ENCODE measurements at places on chromosomes 3 and 15.
A peak's percentile ranks its signal among the peaks of the same experiment; 100 is the strongest.

DNA sequence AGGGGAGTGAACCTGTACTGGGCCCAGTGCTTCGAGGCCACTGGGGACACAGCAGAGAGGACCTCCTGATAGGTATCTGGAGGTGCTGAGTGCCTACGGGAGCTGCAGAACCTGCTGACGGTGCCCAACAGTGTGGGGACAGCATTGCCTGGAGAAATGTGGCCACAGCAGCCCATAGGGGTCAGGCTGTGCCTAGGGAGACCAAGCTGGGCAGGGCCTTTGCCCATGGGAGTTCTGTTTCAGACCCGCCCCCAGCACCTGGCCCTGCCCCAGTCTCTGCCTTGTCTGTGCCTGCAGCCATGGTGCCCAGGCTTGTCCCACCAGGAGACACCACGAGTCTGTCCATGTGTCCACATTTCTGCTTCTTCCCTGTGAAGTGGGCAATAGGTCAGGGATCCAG, 15.3 kb upstream of the RPL32 start:
- no peak for DNase-seq

DNA sequence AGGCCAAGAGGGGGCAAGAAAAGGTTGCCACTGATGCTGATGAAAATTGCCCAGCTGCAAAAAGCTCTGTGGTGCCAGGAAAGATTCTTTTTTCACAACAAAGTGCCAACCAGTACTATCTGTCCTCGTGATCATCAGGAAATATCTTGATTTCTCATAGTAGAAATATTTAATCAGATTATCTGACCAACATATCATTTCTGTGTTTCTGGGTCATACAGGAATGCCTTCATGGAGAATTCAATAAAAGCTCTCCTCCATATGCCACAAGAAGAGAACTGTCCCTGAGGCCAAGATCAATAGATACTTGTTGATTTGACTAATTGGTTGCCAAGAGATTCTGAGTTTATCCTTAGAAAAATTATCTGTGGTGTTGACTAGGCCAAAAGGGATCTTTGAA, 63.5 kb downstream of the FSIP1 start:
- DNase-seq, result no peak

GRCh38 chr3:32391643-32392535, at the start of gene CMTM7:
CMTM7 (plus strand) TSS chr3:32391853; CDS start chr3:32391907, 54 bp downstream.
- DNase-seq, result peak; percentile 33

DNA sequence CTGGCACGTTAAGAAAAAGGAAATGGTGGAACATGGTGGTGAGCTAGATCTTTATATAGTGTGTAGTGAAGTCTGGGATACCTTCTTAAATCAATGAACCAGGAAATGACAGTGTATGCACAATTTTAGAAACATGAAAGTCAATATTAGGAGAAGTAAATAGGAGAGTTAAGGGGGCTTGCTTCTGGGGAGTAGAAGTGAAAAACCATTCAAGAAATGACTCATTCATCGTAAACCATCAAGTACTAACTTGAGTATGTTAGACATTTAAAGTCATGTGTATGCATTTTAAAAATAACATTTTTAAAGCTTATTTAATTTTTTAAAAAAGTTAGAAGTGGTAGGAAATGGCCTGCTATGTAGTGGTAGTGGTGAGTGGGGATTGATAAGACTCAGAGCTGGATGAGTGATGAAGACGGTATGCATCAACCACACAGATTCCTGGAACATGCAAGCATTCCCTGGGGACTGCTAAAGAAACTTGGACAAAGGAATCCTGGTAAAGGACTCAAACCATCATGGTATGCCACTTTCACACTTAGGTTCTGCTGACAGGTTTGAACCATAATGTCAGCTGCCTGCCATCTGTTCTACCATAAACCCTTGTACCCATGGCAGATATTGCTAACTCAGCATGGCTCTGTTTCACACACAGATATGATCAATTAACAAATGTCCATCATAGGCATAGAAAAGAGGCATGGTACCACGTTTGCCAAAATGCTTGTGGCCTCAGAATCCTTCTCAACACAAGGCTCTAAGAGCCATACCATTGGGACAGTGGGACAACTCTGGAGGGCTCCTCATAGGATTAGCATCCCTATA, 28.9 kb upstream of the MITF start:
- DNase-seq, result no peak

DNA sequence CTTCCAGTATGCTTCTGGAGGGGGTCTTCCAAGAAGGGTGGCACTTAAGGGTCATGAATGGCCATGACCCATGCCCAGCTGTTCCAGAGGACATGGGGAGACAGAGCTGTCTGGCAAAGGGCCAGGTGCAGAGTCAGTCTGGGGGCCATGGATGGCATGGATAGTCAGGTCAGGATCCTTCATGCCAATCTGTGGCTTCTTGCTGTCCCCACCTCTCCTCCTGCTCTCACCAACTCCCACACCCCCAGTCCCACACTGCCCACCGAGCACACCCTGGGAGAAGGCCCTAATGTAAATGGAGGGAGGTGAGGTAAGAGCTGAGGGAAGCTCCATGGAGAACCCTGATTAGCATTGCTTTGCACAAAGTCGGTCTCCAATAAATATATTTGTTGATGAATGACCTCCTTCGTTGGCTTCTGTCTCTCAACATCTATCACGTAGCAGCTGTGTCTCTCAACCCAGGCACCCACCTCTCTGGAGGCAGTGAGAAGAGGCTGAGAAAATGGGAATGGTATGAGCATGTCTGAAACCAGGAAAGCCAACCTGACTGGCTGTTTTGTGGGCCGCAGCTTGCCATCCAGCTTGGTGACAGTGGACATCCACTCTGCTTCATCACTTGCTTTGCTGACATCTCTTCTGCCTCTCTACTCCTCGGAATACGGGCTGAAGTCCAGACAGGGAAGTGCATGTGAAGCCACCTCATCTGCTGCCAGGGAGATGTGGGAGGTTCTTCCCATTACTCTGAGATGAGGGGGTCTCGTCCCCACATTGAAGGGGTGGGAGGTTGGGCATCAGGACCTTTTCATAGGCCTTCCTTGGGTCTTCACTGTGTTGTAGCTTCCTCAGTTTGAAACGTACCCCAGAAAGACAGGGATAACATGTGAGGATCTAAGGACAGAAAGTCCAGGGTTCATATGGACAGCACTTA, 37.7 kb upstream of the RAB6B start:
- no peak for DNase-seq

GRCh38 chr3:186454881-186455703, 89.1 kb downstream of the CRYGS start:
- no peak for DNase-seq

- DNase-seq, result no peak
These were observed 135.8 kb downstream of the CLASP2 start for GRCh38 chr3:33582234-33582633.

DNA sequence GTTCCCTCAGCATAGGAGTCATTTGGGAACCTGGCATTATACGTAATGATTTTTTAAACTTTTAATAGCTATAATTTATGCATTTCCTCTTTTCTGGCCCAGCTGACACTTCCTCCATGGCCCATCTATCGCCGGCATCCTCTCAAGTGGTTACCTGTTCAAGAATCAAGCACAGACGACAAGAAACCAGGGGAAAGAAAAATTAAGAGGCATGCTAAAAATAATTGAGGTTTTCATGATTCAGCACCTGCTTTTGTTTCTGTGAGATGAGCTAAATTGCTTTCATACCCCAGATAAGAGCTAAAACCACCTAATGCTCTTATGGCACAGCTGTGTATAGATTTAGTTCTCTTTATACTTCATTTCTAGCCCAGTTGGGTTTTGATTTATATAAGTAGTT, 1.7 kb downstream of the SPCS1 start:
- DNase-seq, result no peak

- DNase-seq, result no peak
These were observed 76.8 kb downstream of the TNIK start for GRCh38 chr3:171383206-171384018.

DNA sequence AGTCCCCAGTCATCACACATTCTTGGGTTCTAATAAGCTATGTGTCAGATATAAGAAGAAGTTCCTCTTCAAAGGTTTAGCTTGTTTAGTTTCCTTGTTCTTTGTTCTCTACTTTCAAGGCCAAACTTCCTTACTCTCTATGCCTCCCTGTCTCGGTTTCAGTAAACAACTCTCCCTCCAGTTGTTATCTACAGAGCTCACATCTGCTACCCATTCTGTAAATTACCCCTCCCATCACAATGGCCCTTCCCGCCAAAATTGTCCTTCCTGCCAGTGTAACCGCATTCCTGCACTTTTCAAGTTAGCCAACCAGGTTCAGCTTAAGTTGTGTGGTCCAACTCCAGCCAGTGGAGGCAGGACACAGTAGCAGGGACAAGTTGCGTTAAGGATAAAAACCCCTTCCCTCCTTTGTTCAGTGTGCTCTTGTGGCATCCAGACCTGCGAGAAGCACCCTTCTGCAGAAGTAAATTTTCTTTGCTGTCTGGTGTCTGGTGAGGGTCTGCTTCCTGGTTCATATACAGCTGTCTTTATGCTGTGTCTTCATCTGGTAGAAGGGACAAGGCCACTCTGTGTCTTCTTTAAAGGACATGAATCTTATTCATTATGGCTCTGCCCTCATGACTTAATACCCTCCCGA, 342.1 kb upstream of the GRM7 start:
- DNase-seq, result no peak

Measured in stimulated activated CD8-positive, alpha-beta memory T cell treated with anti-CD3 and anti-CD28 coated beads, Interleukin-4, amount 100 ng/mL, for 1 hour (primary cell).